ENCODE measurements at places on chromosomes 13 and 19. TPM values are rescaled to one million over a fixed set of nuclear protein-coding genes. Genes with fewer than 3 reads are reported as not detected.

The KLK4 gene
- not detected for polyA plus RNA-seq

The NCR1 gene
- 0.53 TPM for polyA plus RNA-seq

The CPB2 gene
- polyA plus RNA-seq, result 0.11 TPM

The SERPINE3 gene
- 0.77 TPM for polyA plus RNA-seq

The GAPDHS gene
- not detected for polyA plus RNA-seq

The SBK3 gene
- not detected for polyA plus RNA-seq

The PRR22 gene
- 2.2 TPM for polyA plus RNA-seq
